Renal cortical epithelial cell (primary cell): ENCODE measurements at places on chromosomes 7 and 10.

DNA sequence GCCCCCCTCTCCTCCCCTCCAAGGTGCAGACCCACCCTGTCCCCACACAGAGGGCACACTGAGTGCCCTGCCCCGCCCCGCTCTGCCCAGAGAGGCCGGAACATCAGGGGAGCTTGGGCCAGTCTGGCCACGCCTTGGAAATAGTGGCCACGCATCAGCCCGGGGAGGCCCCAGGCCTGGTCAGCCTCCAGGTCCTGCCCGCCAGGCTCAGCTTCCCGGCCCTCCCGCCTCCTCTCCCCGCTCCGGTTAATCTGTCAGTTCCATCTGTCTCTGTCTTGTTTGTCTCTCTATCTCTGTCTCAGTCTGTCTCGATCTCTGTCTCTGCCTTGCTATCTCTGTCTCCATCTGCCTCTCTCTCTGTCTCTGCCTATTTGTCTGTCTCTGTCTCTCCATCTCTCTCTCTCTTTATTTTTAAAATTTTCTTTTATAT lies 28.9 kb upstream of the TNRC18 start:
- DNase-seq: no peak

- peak; percentile 4 for DNase-seq
These were observed 408.0 kb downstream of the HGF start for GRCh38 chr7:81361769-81362312.

- peak; percentile 77 for DNase-seq
These were observed 154.5 kb downstream of the SVIL start for GRCh38 chr10:29479981-29480954.

GRCh38 chr7:98745722-98746318 lies 124.0 kb downstream of the TMEM130 start:
- peak; percentile 4 for DNase-seq

- no peak for DNase-seq
These were observed 2.1 kb upstream of the IL6 start for GRCh38 chr7:22724861-22725260.

GRCh38 chr7:127146746-127147536 lies 105.8 kb downstream of the GRM8 start:
- DNase-seq: no peak

GRCh38 chr10:121680879-121681655 lies 82.8 kb upstream of the FGFR2 start:
- DNase-seq: no peak

DNA sequence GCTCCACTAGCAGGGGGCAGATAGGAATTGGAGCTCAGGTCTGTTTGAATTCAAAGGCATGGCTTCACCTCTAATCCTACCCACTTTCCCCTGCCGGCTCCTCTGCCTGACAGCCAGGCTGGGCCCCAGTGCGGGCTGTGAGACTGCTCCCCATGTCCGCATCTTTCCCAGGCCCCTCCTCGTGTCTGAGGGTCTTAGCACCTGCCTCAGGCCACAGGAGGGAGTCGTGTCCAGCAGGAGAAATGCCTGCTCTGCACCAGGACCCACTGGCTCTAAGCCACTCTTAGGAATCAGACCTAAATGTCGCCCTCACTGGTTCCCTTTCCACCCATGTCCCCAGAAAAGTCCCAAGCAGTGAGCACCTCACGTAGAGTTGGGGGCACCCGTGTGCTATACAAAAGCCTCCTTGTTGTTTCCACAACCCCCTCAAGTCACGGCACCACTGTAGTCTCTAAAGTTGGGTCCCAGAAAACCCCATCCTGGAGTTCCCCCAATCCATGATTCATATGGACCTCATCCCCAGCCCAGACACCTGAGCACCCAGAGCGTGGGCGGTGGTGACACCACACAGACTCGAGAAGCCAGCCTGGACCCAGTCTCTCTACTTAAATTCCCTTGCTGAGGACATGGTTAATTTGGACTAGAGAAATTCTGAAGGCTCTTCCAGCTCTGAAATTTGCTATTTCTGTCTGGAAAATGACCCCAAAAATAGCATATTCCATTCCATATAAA lies 466.4 kb upstream of the ZMIZ1 start:
- no peak for DNase-seq
